Activated naive CD8-positive, alpha-beta T cell treated with anti-CD3 and anti-CD28 coated beads, Interleukin-2, amount 10 ng/mL, durations not matched to agents 7 days and 5 days (primary cell): ENCODE measurements at places on chromosomes 7 and 10. TPM values are rescaled to one million over a fixed set of nuclear protein-coding genes. Genes with fewer than 3 reads are reported as not detected.

DNA sequence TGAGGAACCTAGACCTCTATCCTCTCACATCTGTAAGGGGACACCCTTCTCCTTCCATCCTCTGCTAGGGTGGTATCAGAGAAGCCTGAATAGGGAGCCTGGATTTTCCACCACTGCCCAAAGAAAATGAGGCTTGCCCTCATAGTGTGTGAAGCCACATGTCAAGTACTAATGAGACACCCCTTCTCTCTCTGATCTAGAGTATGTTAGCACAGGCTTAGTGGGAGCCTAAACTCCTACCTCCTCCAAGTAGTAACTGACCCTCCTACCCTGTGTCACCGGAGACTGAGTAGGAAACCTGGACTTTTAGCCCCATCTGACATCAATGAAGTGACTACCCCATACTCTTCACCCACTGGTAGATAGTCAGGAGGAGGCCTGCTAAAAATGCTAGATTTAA is 65.6 kb downstream of the PHYHIPL start:
- no peak overlapping the region for H3K27ac ChIP-seq
- no peak for DNase-seq
- no peak overlapping the region for H3K4me3 ChIP-seq
- H3K27me3 ChIP-seq: no peaks in the 10 kb centered on the region

GRCh38 chr7:31761646-31762045 is 74.6 kb downstream of the PPP1R17 start:
- no peaks in the 10 kb centered on the region for H3K27me3 ChIP-seq
- no peak for DNase-seq

The EMX2 gene
- total RNA-seq: not detected

The SYT15 gene
- 1.4 TPM for total RNA-seq

GRCh38 chr10:99595236-99595635 is 25.0 kb downstream of the SLC25A28 start:
- DNase-seq: no peak
- H3K36me3 ChIP-seq: no peaks in the 10 kb centered on the region
- H3K4me3 ChIP-seq: no peak overlapping the region
- H3K27ac ChIP-seq: no peak overlapping the region

- no peaks in the 10 kb centered on the region for H3K36me3 ChIP-seq
- peak overlapping the region; percentile 74 for H3K27ac ChIP-seq
These were observed 37.4 kb downstream of the RASGEF1A start for GRCh38 chr10:43229208-43230061.

The HKDC1 gene
- 1.1 TPM for total RNA-seq

DNA sequence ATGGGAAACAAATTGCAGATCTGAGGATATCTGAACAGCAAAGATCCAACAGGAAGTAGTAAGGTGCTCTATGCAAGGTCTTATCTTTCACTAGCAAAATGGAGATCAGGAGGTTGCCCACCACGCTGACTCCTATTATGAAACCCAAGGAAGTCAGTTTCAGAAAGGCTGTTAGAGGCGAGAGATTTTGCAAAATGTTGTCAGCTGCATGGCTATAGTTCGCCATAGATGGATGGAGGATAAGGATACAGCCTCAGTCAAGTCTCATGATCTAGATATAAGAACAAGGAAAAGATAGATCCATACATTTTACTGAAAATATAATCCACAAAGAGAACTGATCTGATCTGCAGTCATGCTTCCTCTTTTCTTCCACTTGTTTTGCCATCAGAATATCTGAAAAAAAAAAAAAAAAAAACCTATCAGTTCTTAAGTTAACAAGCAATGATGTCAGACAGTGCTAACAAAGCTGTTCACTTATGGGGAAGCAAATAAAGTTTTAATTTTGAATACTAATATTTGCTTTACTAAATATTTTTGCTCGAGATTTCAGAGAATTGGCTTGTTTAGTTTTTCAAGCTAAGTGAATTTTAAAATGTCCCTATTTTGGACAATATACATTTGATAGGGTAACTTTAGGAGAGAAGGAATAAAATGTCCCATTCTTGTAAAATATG is 2.0 kb downstream of the GPR85 start:
- H3K4me1 ChIP-seq: peaks cover 10% of the 10 kb centered on the region
- no peak overlapping the region for H3K4me3 ChIP-seq
- DNase-seq: no peak
- no peak overlapping the region for H3K27ac ChIP-seq
- H3K27me3 ChIP-seq: peaks cover 51% of the 10 kb centered on the region

DNA sequence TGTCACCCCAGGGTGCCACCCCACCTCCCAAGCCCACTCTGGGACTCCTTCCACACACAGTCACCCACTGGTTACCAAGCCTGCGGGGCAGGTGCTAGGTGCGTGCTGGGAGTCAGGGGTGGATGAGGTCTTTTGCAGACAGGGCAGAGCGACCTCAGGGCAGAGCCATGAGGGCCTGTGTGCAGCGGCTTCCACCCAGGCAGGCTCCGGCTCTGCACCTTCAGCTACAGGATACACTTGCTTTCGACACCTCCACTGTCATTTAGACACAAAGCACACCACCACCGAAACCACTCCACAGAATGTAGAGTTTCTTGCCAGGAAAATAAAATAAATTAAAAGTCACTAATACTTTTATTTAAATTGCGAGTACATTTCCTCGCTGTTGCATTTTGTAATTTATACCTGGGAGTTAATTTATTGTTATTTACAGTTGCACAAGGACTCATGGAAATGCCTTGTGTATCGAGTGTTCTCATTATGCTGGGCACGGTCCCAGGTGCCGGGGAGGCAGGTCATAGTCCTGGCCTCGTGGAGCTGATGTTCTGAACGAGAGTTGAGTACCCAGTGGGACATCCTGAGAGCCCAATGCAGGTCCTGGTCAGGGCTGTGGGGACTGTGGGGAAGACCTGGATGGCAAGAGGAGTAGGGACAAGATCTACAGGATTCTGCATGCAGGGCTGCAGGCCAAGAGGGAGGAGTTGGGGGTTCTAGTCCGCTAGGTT is 127.8 kb downstream of the CUX1 start:
- H3K27me3 ChIP-seq: no peaks in the 10 kb centered on the region
- no peaks in the 10 kb centered on the region for H3K36me3 ChIP-seq
- H3K27ac ChIP-seq: no peak overlapping the region

DNA sequence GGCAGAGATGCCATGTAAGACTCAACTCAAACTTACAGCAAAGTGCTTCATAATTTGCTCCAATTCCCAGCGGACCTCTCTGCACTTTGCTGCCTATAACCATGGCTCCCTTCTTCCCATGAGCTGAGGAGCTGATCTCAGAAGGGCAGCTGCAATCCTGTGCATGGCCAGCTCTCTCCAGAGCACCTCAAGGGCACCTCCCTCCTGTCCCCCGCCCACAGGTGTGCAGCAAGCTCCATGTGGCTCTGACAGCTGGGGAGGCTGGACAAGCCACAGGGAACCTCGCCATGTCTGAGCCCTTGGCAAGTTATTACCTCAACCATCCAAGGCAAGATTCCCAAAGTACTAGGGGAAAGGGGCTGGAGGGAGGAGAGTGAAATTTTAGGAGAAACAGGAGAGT is 61.1 kb upstream of the DDC start:
- H3K4me3 ChIP-seq: no peak overlapping the region
- no peaks in the 10 kb centered on the region for H3K4me1 ChIP-seq
- no peak overlapping the region for H3K27ac ChIP-seq
- H3K36me3 ChIP-seq: no peaks in the 10 kb centered on the region

GRCh38 chr7:106365252-106366005 is 80.6 kb upstream of the NAMPT start:
- peaks cover 10% of the 10 kb centered on the region for H3K27me3 ChIP-seq
- DNase-seq: no peak
- no peak overlapping the region for H3K4me3 ChIP-seq

GRCh38 chr7:150357771-150358427 is 10.7 kb upstream of the REPIN1 start:
- peaks cover 7% of the 10 kb centered on the region for H3K36me3 ChIP-seq
- peak overlapping the region; percentile 80 for H3K27ac ChIP-seq
- peaks cover 6% of the 10 kb centered on the region for H3K27me3 ChIP-seq
- no peak for DNase-seq
- H3K4me1 ChIP-seq: peaks cover 37% of the 10 kb centered on the region
- H3K4me3 ChIP-seq: peak overlapping the region; percentile 73

DNA sequence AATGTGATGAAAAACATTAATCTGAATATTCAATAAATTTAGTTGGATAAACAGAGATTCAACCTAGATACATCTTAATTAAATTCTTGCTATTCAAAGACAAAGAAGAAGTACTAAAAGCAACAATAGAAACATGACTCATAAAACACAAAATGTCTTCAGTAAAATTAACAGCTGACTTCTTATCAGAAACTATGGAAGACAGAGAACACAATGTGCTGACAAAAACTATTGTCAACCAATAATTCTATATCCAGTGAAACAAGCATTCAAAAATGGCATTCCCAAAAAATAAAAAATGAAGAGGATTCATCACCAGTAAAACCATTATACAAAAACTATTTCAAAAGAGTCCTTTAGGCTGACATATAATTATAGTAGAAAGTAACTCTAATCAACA is 400.5 kb upstream of the SORCS1 start:
- H3K4me1 ChIP-seq: no peaks in the 10 kb centered on the region
- DNase-seq: no peak
- H3K4me3 ChIP-seq: no peak overlapping the region

DNA sequence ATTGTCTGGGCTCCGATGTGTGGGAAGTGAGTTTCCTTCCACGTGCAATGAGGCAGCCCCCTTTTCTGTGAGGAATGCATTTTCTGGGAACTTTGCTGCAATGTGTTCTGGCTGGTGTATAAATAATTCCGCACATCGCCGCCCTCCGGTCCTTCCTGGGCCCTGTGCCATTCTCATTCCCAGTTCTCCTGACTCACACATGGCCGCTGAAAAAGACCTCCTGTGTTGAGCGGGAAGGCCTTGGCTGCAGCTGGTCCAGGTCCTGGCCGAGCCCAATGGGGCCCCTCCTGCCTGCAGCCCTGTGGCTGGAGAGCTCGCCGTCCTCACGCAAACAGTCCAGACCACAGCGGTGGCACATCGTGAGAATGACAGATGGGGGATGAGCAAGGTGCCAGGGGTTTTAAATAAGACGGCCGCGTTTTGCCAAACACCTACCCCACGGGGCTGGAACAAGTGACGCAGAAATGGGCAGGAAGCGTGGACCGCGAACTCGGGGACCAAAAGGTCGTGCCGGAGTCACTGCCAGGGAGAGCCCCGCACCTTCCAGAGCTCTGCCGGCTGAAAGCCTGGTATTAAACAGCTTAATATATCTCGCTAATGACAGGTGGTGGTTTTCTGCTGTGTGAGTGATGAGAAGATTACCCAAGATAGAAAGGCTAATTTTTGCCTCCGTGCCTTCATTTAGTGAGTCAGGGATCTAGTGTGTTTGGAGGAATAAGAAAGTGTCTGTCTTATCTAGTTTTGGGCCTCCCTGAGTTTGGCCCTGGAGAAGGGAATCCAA is 37.0 kb downstream of the FAM20C start:
- no peak overlapping the region for H3K27ac ChIP-seq
- H3K4me1 ChIP-seq: no peaks in the 10 kb centered on the region
- no peaks in the 10 kb centered on the region for H3K27me3 ChIP-seq
- H3K36me3 ChIP-seq: no peaks in the 10 kb centered on the region
- DNase-seq: no peak

The NXPH1 gene
- not detected for total RNA-seq

DNA sequence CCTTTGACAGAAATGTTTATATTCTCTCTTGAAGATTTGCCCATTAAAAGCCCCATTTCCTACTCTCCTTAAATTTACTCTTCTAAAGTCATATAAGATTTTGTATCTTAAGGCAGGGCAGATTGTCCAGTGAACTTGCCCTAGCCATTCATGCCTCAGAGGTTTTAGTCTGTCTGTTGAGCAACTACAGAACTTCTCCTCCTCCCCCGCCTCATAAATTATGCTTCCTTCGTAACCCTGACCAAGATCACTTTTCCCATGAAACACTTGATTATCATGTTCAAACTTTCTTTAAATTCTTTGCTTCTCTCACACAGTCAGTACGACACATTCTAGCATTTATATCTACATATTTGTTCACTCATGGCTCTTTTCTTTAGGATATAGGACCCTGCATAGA is 621.3 kb downstream of the ANKRD7 start:
- no peaks in the 10 kb centered on the region for H3K27me3 ChIP-seq
- H3K4me3 ChIP-seq: no peak overlapping the region
- DNase-seq: no peak
- no peaks in the 10 kb centered on the region for H3K4me1 ChIP-seq
- no peaks in the 10 kb centered on the region for H3K36me3 ChIP-seq

- H3K4me3 ChIP-seq: no peak overlapping the region
- H3K27me3 ChIP-seq: peaks cover 16% of the 10 kb centered on the region
- H3K27ac ChIP-seq: no peak overlapping the region
- H3K4me1 ChIP-seq: peaks cover 2% of the 10 kb centered on the region
- no peaks in the 10 kb centered on the region for H3K36me3 ChIP-seq
- DNase-seq: no peak
These were observed 4.3 kb downstream of the DYNC1I1 start for GRCh38 chr7:95776561-95777185.

The AS3MT gene
- 1.1 TPM for total RNA-seq

The CPA2 gene
- not detected for total RNA-seq

GRCh38 chr7:43764039-43764761 is 5.7 kb downstream of the BLVRA start:
- H3K4me1 ChIP-seq: peaks cover 31% of the 10 kb centered on the region
- peak overlapping the region; percentile 60 for H3K27ac ChIP-seq
- H3K36me3 ChIP-seq: peaks cover 5% of the 10 kb centered on the region
- peak overlapping the region; percentile 46 for H3K4me3 ChIP-seq
- no peaks in the 10 kb centered on the region for H3K27me3 ChIP-seq

DNA sequence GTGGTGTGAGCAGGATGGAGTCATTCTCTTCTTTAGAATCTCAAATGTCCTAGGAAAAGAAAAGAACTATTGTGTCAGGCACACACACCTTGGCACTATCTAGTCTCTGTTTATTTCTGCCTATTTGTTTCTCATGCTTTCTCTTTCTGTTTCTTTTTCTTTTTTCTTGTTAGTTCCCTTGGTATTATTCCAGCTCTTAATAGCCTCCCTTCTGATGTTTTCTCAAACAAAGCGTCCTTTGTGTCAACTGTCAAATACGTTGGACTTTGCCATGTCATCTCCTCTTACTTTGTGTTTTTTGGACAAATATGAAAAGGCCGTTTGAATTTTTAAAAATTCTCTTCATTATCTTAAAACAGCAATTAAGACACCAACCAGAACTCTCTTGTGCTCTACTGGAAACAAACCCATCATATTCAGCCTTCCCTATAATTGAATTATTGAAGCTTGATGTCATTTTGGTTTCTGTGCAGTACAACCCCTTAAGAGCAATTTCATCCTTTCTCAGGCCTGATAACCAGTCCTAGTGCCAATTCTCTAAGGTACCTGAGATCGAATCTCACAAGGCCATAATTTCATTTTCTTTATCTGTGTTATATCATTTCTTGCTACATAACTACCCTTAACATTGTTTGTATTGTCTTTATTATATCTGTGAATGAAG is 497.8 kb upstream of the NRP1 start:
- no peak overlapping the region for H3K4me3 ChIP-seq
- no peaks in the 10 kb centered on the region for H3K27me3 ChIP-seq
- no peaks in the 10 kb centered on the region for H3K4me1 ChIP-seq
